C1 segment of cervical spinal cord (tissue), 14 donors: ENCODE measurements at places on chromosomes 6 and 20.

DNA sequence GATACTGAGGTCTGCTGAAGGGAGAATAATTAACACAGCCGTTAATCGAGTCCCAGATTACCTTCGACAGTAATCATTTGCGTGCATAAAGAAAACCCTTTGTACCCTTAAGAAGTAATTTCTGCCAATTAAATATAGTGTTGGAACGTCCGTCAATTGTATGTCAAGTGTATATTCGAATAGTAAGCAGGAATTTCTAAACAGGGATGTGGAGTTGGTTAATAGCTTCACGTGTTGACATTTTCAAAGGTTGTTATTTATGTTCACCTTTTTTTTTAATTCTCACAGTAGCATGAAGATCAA lies 798 bp upstream of the SNAP91 start:
- no peak for DNase-seq

- no peak for DNase-seq
These were observed 302.3 kb downstream of the PLCB1 start for GRCh38 chr20:8434326-8434876.

GRCh38 chr6:170029416-170030283 lies 261.2 kb downstream of the DLL1 start:
- no peak for DNase-seq

- no peak for DNase-seq
These were observed 199.7 kb upstream of the KCNQ5 start for GRCh38 chr6:72422171-72422570.

- no peak for DNase-seq
These were observed 97.5 kb downstream of the GMDS start for GRCh38 chr6:2147766-2148448.

GRCh38 chr6:162773996-162774395 lies 46.2 kb downstream of the PACRG start:
- no peak for DNase-seq

GRCh38 chr6:162409741-162410691 lies 317.6 kb downstream of the PRKN start:
- DNase-seq, result no peak

DNA sequence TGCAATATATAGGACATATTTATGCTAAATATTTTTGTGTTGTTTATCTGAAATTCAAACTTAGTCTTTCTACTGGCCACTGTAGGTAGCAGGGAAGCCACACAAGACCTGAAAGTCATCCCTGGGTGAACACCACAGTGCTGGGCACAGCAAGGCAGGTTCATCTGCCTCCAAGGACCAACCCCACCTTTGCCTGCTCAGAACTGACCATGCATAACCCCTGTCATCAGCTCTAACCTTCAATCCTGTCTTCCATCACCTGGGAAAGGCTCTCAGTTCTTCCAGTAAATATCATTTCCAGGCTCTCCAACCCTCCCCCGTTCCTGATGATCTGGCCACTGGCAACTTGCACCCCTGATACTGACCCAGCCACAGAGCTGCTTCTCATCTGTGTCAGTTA lies 32.7 kb upstream of the CST7 start:
- no peak for DNase-seq

DNA sequence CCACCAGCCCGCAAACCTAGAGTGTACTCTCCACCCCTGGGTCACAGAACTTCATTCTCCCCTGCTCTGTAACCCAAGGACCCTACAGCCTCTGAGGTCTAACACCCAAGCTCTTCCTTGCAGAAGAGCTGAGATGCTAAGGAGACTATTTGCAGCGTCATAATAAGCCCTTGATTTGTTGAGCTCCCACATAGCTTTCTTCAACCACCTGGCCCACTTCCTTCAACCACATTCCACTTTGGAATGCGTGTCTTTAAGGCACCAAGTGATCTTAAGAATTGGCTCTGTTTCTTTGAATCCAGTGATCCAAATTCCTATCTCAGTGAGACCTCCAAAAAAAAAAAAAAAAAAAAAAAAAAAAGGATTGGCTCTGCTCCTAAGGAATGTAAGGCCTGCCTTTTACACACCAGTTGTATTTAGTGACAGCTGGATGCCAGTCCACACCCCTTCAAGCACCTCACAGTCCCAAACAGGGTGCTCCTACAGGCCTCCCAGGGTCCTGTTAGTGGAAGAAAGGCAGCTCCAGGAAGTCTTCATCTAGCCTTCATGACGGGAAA lies 106.2 kb downstream of the UBE3D start:
- no peak for DNase-seq

DNA sequence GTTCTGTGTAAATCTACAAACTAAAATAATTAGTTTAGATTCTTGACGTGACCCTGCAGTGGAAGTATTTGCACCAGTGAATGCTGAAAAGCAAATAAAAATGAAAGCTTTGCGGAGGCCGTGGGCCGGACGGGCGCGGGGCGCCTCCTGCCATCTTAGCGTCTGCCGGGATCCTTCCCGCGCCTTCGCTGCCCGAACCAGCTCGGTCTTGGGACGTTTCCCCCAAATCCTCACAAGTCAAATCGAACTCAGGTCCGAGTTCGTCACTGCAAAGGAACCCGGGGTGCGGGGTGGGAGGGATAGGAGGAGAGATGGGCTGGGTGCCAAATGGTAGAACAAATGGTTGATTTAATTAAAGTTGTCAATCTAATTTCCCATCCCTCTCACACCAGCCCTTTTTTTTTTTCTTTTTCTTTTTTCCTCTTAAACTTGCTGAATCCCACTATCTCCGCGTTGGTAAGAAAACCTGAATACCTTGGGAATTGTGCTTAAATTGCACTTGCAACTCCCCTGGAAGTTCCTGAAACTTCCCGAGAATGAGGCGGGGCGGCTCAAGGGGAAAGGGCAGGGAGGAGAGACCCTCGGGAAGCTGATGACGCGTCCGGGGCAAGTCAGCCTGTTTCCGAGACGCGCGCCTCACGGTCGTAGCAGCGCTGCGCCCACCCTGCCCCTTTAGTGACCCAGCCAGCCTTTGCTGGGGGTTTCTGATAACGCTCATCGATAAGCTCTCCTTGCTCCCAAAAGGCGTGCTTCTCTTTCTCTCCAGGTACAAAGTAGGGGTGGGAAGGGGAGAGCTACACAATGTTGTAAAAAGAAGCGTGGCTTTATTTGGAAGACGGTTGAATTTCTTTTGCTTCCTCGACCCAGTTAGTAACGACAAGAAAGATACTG lies 1.8 kb downstream of the GJA1 start:
- no peak for DNase-seq

DNA sequence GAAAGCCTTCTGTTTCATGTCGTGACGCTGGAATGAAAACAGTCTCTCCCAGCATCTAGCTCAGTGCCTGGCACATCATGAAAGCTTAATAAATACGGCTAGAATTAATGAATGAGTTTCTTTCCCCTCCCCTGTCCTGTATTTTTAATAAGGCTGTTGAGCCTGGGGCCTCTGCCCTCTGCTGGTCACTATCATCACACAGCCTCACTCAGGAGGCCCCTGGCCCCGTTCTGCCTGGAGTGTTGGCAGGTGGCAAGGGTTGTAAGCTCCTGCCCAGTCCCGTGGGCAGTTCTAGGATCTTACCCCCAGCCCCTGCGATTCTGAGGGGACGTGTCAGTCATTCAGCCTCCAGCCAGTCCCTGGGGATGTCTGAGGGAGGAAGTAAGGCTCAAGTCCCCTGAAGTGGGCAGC lies 41.4 kb downstream of the PHACTR3 start:
- peak; percentile 52 for DNase-seq

DNA sequence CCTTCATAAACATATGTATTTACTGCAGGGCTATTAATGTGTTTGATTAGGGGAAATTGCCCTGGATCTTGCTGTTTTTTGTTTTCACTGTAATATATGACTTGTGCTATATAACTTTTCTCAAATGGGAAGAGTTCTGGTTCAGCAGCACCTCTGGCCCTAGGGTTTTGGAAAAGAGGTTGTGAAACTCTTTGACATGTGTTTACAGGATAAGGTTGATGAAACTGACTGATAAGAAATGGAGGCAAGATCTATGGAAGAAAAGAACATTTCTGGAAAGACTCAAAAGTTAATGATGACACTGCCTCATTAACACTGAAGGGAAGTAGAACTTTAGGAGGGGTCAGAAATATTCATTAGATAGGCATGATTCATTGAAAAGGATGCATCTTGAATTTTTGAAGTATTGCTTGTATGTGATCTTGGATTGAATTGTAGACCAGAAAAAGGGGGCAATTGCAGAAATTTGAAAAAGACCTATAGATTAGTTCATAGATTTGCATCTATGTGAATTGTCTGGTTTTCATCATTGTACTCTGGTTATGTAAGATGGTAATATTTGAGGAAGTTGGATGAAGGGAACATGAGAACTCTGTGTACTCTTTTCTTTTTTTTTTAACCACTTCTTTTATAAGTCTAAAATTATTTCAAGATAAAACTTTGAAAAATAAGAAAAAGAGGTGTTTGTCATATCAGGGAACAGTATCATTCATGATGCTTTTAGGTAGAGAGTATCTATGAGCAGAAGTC lies 54.0 kb downstream of the UTRN start:
- DNase-seq, result no peak

DNA sequence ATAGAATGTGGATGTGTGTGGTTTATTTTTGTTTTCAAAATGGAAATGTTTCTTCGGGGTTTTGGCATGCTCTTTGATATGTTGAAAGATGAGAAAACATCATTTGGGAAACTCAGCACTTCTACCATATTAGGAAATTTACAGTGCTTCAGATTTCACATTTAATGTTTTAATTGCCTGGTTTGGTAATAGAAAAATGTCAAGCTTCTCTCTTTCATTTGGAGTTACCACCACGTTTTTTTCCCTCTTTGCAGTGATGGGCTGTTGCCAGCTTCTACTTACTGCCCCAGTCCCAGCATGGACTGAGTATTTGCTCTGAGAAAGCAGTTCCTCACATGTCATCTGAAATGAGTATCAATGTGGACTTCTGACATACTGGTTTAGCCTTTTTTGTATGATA lies 267.7 kb downstream of the PRL start:
- DNase-seq, result no peak

GRCh38 chr6:166612471-166612881 lies 14.6 kb downstream of the RPS6KA2 start:
- DNase-seq, result no peak

GRCh38 chr20:16744178-16744807 lies 3.9 kb upstream of the OTOR start:
- peak; percentile 21 for DNase-seq

DNA sequence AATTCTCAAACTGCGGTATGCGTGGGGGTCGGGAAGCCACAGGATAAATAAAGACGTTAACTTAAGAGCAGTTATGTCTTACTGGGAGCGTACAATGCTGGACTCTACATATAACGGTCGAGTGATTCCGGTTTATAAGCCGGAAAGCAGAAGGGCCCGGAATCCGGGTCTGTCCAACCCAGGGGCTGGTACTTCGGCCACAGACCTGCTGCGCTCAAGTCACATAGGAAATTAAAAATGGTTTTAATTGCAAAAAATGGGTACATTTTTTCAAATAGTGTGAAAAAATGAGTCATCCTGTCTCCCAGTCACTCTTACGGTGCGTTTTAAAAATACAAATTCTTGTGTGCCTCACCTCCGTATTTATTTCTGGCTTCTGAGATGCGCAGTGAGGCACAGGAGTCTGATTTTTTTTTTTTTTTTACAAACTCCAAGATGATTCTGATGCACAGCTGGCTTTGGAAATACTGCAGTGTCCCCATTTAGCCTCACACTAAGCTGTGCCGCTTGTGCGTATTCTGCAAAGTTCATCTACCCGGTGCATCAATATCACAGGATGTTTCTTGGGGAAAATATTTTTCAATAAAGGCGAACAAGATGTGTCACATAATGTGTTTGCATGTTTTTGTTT lies 1.0 kb downstream of the PCIF1 start:
- no peak for DNase-seq

DNA sequence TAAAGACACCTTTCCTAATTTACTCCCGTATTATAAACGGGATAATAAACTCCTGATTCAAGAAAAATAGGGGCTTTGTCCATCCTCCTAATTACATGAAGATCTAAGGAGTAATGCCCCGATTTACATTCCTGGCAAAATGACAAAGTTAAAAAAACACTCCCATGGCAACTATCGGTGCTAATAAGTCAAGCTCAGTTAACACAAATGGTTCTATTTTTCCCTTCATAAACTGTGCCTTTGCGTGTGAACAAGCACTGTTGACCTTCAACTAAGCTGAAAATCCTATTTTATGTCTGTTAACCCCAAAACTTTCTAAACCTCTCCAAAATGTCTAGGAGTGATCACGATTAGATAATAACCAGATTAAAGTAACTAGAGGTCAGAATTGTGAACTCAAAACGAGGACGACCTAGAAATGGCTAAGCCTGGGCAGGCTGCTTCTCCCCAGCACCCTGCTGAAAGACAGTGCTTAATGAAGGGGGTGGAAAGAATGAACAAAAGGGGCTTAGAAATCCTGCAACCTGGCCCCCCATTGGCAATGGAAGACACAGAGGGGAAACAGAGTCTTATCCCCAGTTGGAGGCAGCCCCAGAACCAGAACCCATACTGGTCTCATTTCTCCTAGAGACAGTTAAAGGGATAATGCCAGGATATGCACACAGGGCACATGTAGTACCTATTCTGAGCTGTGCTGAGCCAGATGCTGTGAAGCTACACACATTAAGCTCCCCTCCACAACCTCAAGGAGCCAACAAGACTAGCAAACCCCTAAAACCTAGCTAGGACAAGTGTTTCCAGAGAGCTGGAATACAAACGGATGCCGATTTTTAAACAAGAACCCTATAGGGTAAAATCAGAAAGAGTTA lies 23.0 kb downstream of the SLC23A2 start:
- DNase-seq, result no peak

GRCh38 chr6:845566-845965 lies 152.6 kb upstream of the EXOC2 start:
- DNase-seq, result no peak

DNA sequence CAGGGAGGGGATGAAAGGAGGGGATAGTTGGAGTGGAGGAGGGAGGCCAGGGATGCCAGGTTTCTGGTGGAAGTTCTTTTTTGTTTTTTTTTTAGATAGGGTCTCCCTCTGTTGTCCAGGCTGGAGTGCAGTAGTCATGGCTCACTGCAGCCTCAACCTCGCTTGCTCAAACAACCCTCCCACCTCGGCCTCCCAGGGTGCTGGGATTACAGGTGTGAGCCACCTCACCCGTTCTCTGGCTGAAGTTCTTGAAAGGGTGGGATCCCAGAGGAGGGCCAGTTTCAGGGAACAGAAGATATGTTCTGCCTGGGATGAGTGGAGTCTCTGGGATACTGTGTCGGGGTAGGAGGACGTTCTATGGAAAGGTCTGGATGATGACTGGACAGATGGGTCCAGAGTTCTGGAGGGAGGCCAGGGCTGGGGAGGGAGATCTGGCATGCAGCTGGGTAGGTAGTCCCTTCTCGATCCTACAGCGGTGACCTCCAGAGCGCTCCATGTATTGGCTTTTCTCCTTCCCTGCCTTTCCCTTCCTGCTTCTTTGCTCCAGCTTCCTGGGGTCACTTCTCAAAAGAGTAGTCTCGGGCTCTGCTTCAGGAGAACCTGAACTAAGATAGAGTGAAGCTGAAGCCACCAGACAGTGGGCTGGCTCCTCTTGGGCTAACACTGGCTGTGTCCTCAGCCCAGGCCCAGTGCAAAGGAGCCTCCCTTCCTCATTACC lies 12.7 kb upstream of the SRC start:
- no peak for DNase-seq

DNA sequence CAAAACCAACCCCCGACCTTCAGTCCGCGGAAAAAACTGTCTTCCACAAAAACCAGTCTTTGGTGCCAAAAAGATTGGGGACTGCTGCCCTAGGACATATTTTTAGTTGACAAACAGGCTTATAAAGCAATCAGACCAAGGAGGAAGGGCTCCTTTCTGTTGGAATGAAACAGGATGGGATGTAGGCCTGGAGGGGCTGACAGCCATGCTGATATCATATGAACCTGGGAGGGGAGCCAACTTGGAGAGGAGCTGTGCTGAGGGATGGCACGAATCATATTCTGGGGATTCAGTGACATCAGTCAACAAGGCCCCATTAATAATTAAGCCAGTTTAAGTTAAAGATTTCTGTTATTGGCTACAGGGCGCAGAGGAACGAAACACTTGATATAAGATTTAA lies 225.4 kb upstream of the TSHZ2 start:
- no peak for DNase-seq
